Myocyte (in vitro differentiated cells): ENCODE measurements at places on chromosomes 1 and 21. TPM values are rescaled to one million over a fixed set of nuclear protein-coding genes. Genes with fewer than 3 reads are reported as not detected.

DNA sequence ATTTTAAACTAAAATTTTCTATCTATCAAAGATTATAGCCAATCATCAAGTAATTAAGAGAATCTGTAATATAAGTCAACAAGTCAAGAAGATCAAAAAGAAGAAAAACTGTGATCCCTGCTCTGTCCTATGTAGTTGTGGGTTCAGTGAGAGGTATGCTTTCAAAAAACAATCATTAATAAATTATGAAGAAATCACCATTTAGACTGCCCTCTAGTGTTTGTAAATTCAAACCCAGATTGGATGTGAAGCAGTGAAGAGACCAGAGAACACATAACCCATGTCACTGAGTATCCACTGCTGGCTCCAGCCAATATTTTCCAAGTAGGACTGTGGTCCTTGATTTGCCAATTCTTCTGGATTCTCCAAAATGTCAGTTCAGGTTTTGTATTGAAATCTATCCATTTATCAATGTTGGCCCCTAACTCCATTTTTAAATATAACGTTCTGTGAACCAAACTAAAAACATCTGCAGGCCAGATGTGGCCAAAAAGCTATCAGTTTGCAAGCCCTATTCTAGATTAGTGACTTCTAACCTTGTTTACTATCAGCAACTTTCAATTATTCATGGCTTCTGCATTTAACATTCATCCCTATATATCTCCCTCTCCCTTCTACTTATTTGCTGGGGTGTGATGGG is 467.5 kb upstream of the CXADR start:
- DNase-seq: peak; percentile 61

DNA sequence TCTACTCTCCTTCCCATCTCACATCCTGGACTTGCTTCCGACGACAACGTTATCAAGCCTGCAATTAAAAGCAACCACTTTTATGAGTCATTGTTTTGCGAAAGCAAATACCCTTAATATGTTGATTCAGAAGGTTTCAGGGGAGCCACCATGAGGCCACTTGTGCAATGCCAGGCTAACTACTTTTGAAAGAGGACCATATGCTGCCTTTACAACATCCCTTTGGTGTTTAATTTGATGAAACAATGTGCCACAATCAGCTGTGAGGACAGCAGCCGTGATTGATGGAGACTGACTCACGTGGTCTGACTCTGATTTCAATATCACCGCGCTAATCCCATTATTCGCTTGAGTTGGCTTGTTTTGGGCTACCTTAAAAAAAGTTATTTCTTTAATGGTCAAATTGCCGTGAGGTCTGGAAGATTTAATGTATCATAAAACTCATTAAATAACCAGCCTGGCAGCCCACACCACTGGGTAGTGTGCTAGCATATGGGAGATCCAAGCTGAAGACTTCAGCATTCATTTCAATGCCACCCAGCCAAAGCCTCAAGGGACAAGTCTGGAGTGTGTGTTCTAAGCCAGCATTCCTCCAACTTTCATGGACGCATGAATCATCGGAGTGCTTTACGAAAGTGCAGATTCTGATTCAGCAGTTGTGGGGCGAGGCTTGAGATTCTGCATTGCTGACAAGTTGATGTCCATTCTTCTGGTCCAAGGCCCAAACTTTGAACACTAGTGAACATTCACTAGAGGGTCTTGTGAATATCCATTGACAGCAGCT is 73.3 kb upstream of the PAXBP1 start:
- DNase-seq: peak; percentile 72

DNA sequence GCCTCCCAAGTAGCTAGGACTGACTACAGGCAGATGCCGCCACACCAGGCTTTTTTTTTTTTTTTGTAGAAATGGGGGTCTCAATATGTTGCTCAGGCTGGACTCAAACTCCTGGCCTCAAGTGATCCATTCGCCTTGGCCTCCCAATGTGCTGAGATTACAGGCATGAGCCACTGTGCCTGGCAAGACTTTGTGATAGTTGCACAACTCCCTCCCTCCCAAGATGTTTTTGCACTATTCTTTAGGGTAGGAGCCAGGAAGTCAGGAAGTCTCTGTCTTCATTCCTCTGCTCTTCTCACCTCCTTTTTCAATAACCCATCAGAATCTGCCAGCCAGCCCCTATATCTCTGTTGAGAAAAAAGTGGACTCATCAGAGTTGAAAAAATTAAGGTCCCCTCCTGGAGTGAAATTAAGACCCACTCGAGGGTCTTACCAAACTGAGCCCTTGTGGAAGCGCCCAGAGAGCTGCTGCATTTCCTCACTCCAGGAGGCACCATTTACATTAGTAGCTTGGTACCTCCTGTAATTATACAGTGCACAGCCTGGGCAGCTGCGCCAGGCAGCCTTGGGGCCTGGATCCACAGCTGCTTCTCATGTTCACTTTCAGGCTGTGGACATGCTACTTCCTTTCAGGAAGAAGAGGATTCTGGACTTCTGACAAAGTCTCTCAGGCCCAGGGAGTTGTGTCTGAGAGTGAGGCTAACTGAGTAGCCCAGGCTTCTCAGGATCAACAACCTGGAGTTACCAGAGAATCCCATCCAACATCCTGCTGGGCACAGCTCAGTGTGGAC is 24.0 kb downstream of the TCEA3 start:
- peak; percentile 55 for DNase-seq

GRCh38 chr1:53115403-53116306 is 26.8 kb downstream of the SLC1A7 start:
- DNase-seq: no peak

- DNase-seq: no peak
Measured at GRCh38 chr1:168864266-168864665, 135.3 kb upstream of the DPT start.

DNA sequence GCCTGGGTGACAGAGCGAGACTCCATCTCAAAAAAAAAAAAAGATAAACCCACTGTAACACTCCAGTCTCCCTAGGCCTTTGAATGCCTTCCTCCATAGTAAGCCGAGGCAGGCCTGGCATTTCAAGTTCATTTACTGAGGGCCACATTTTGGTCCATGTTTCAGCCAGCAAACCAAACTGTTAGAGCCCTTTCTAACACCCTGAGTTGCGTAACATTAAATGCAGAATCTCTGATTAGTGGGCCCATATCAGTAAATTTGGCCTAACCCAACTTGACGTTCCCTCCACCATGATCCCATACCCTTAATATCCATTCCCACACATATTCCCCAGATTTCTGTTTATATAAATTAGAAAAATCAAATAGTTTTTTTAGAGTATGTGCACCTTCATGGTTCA is 12.4 kb downstream of the MPZL1 start:
- no peak for DNase-seq

GRCh38 chr1:4584449-4584848 is 70.0 kb upstream of the AJAP1 start:
- no peak for DNase-seq

- DNase-seq: no peak
Measured at GRCh38 chr21:25563361-25564116, 43.7 kb downstream of the MRPL39 start.

DNA sequence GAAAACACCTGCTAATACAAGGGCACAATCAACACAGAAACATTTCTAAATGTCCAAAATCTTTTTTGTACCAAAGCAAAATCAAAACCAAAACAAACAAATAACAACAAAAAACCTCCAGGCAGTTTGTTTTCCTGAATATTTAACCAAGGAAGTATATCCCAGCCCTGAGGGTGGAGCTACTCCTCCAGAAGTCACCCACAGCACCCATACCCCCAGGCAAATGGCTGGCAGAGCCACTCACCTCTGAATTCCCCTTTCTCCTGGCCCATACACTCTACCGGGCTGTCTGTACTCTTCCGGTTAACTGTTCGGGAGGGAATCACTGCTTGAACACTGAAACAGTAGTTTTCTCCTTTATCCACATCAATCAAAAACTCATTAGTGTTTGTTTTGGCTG is 9.5 kb downstream of the F3 start:
- DNase-seq: peak; percentile 22

DNA sequence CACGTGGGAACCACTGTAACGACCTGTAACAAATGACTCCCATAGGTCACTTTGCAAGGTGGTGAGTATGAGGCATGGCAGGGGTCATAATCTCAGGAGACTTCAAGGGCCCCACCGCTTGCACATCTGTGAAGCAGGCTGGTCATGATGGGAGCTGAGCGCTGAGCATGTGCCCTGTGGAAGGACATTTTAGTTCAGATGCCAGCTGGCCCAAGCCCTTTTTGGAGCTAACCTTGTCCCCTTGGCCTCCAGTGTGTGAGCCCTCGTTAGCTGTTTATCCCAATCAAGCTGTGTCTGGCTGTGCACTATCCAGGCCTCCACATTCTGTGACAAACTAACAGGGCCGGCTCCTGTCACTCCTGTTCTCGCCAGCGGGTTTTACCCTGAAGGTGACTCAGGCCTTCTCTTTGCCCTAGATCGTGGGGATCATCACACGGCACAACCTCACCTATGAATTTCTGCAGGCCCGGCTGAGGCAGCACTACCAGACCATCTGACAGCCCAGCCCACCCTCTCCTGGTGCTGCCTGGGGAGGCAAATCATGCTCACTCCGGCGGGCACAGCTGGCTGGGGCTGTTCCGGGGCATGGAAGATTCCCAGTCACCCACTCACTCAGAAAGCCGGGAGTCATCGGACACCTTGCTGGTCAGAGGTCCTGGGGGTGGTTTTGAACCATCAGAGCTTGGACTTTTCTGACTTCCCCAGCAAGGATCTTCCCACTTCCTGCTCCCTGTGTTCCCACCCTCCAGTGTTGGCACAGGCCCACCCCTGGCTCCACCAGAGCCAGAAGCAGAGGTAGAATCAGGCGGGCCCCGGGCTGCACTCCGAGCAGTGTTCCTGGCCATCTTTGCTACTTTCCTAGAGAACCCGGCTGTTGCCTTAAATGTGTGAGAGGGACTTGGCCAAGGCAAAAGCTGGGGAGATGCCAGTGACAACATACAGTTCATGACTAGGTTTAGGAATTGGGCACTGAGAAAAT is 7.6 kb downstream of the NPPA start:
- no peak for DNase-seq

- DNase-seq: no peak
Measured at GRCh38 chr1:182213163-182213562, 151.7 kb upstream of the ZNF648 start.

DNA sequence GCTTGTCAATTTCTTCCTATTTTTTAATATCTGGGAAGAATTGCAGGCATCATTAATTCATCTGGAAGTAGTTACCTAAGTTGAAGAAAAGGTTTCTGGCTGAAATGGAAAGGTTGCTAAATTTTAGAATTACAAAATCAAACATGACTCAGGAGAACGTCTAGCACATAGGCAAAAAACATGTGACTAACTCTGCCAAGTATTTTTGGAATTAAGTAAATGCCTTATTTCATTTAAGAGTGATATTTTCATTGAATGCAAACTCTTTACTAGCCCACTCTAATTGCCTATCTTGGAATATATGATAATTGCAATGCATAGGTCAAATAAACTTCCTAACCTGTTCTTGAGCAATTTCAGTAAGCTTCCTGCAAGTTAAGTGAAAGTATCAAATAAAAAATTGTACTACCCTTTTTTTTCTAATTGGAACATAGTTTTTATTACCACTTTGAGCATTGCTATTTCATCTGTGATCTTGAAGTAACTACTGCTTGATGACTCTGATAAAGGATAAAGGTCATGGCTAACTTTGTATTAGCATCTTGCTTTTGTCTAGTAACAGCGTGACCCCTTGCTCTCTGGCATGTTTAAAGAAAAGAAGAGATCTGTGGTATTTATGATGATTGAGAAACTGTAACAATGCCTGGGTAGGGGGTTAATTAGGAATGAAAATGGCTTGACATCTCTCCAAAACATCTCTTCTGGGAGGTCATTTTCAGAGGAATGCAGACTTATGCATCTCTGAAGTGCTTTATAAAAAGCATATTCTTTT is 208.3 kb upstream of the NCAM2 start:
- no peak for DNase-seq

DNA sequence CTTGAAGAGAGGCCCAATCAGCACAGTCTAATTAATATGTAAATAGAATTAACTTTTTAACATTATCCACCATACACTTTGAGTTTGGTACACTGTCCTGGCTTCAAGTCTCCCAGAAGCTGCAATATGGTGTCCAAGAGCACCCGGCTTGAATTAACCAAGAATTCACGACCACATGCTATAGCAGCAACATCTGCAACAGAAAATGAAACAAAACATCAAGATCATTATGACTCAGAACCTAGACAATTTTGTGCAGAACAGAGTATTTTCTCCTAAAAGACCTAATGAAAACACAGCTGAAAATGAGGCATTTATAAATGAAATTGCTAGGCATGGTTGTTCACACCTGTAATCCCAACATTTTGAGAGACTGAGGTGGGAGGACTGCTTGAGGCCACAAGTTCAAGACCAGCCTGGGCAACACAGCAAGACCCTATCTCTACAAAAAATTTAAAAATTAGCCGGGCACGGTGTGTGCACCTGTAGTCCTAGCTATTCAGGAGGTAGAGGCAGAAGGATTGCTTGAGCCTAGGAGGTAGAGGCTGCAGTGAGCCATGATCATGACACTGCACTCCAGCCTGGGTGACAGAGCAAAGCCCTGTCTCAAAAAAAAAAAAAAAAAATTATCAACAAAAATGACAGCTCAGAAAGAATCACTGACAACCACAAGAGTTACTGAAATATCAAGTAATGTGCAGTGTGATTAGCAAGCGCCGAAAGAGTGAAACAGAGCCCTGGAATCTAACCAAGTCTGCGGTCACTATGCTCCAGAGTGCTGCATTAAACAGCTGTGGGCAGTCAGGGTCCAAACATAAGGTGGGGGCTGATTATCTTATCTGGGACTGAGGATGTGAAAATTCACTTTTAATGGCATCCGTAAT is 45.3 kb downstream of the HSF2BP start:
- peak; percentile 78 for DNase-seq

DNA sequence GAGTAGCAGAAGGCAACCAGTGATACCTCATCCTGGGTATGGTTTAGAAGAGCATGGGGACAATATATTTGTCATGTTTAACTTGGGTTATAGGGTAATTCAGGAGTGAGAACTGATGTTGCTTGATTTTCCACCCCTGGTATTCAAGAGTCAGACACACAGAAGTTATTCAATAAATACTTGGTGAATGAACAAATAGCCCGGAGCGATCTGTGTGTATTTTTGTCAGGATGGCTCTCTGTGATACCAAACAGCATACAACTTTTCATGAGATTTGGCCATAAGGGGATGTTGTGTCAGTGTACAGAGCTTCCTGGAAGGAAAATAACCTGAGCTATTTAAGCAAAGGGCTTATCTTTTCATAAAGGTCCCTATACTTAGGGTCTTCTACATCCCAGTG is 270.2 kb upstream of the C1orf87 start:
- no peak for DNase-seq

CITED4 gene
- 4.9 and 5.0 TPM in 2 replicates for total RNA-seq

TTC34 gene
- total RNA-seq: 0.16 and 0.32 TPM in 2 replicates

CLDN17 gene
- not detected in 2 replicates for total RNA-seq

WLS gene
- 34.7 and 46.5 TPM in 2 replicates for total RNA-seq

TNN gene
- not detected in 2 replicates for total RNA-seq

ABCA4 gene
- 0.08 and 0.52 TPM in 2 replicates for total RNA-seq

LENEP gene
- not detected in 2 replicates for total RNA-seq

PDZK1IP1 gene
- not detected in 2 replicates for total RNA-seq

PRELP gene
- 0.11 and 0.31 TPM in 2 replicates for total RNA-seq

STXBP3 gene
- 40.0 and 65.7 TPM in 2 replicates for total RNA-seq

DISP3 gene
- total RNA-seq: 0.08 TPM in 1 of 2 replicates, not detected in the other

URB1 gene
- total RNA-seq: 42.1 and 42.8 TPM in 2 replicates

KCND3 gene
- under 0.01 and 0.03 TPM in 2 replicates for total RNA-seq

ST6GALNAC3 gene
- not detected in 2 replicates for total RNA-seq

EXTL1 gene
- total RNA-seq: 12.8 and 20.1 TPM in 2 replicates

LDLRAD1 gene
- not detected in 2 replicates for total RNA-seq
